ENCODE measurements at places on chromosomes 11 and 22.

- no peak for DNase-seq
Observed at GRCh38 chr11:34330653-34331052, 27.2 kb downstream of the ABTB2 start.

DNA sequence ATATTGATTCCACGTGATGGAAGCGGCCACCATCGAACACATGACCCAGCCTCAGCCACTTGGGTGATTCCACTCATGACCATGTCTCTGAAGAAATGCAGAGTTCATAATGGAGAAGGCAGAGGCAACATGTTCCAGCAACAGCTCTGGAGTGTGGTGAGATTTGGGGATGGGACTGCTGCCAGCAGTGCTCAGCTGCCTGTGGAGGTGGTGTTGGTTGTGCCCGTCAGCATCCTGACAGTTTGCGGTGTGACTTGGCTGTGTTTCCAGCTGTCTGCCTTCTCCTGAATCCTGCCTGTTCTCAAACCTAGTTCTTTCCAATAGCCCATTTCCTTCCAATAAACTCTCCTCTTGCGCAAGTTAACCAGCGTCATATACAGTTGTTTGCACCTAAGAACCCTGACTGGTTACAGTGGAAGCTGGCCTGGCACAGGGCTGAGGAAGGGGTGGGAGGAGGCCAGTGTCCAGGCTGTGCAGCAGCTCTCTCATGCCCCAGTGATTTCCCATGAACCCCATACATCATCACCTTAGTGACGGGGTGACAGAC lies 22.0 kb upstream of the OR8B8 start:
- DNase-seq, result no peak

- DNase-seq, result no peak
Observed at GRCh38 chr11:72670041-72670440, 4.2 kb downstream of the PDE2A start.

DNA sequence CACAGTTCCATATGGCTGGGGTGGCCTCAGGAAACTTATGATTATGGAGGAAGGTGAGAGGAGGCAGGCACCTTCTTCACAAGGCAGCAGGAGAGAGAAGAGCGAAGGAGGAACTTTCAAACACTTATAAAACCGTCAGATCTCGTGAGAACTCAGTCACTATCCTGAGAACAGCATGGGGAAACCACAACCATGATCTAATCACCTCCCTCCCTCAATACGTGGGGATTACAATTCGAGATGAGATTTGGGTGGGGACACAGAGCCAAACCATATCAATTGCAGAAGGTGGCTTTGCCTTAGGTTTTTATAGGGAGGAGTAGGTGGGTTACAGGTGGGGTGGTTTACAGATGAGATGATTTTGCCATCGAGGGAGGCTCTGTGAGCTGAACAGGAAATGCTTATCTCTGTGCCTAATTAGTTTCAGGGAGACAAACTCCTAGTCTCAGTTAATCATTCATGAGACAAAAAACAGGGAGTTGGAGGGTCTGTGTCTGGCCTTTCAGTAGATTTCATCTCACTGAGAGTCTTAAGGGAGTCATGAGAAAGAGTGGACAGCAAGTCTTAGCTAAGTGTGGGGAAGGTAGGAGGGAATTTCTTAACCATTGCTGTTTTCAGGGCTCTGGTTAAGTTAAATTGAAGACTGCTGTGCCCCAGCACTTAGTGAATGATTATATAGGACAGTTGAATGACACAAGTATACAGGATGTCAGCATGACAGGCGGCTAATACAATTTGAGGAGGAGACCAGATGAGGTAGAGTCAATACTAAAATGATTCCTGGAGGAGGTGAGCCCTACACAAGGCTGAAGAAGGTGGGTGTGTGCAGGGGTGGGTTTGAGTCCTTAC lies 47.7 kb downstream of the CWC15 start:
- no peak for DNase-seq

DNA sequence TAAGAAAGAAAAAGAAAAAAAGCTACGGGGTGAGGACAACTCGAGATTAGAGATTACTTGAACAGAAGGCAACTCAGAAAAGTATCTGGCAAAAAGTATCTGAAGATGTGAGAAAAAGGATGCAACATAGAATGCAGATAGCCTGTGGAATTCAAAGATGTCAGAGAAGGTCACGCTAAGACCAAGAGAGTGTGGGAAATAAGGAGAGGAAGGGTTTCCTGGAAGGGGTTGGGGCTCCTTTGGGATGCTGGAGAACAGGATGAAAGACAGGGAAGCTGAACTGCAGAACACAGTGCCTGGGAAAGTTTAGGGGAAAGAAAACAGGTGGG lies 1.2 kb downstream of the GUCY1A2 start:
- no peak for DNase-seq

- no peak for DNase-seq
Observed at GRCh38 chr22:49112661-49113626, 714.7 kb downstream of the BRD1 start.

DNA sequence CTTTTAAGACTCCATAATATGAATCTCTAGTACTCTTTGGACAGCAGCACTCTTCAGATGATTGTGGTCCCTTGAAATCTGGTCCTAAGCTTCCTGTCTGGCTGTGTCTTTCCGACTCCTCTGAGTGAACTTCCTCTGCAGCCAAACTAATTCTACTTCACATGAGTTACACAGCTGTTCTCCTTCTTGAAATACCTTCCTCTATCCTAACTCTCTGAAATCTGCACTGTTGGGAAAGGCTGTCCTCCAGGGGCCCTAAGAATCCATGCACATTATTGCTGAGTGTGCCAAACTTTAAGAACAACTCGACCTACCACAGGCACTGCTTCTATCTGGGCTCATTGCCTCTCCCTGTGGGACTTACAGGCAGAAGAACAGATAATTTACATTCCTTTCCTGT lies 217.3 kb upstream of the ARHGAP42 start:
- no peak for DNase-seq

DNA sequence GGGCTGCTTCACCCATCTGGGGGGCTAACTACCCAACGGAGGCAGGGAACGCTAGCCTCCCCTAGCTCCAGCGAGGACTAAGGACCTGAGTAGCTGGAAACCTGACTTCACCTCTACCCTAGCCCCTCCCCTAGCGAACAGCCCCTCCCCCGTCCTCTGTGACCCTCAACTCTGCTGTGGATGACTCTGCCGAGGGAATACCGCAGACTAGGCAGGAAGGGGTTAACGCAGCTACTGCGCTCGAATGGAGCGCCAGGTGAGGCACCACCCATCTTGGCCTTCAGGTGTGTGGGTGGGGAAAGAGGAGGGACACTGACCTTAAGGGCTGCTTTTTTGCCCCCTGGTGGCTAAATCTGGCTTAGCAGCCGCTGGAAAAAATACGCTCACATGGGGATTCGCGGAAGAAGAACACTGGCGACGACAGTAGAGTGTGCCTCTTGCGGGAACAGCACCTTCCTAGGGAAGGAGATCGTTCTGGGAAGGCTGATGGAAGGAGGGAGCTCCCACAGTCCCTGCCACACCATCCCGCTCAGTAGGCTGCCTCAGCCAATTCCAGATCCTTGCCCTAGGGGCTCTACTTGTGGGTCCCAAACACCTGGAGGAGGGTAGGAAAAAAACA lies 4.5 kb upstream of the BCL9L start:
- DNase-seq, result peak; percentile 81

DNA sequence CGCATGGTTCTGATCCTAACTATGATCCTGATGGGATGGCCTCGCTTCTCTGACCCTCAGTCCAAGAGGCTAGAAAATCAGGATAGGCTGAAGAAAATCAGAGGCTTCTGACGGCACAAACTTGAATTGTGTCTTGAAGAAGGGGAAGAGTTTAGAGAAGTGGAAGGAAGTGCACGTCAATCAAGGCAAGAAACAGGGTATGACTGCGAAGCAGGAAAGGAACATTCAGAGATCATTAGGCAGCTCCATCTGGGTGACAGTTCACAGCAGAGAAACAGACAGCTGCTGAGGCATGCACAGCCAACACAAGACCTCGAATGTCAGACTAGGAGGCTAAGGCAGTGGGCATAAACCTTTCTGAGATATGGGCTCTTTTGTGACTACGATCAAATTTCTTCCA lies 29.3 kb downstream of the CLPB start:
- peak; percentile 61 for DNase-seq

DNA sequence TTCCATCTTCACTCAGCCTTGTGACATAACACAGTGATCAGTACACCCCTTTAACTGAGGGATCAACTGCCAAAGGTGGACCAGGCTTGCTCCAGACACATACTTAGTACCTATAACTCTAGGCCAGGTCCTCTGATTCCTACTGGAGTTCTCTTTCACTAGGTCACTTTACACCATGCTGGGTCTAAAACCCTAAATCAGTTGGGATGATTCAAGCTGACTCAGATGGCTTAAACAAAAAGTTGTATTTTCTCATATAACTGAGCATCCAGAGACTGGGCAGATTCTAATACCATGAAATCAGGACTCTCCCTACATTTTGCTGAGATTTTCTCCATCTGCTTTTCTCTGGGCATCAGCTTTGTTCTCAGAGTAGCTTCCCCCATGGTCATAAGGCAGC lies 26.0 kb upstream of the FLI1 start:
- no peak for DNase-seq

GRCh38 chr11:27174672-27175210 lies 134.1 kb downstream of the BBOX1 start:
- no peak for DNase-seq

- no peak for DNase-seq
Observed at GRCh38 chr11:134596404-134596803, 184.4 kb upstream of the B3GAT1 start.

All from pons (tissue), 1 donor.